ENCODE measurements at places on chromosomes 11 and 22.

GRCh38 chr11:27653990-27654758 lies 46.1 kb downstream of the BDNF start:
- no peak for DNase-seq

DNA sequence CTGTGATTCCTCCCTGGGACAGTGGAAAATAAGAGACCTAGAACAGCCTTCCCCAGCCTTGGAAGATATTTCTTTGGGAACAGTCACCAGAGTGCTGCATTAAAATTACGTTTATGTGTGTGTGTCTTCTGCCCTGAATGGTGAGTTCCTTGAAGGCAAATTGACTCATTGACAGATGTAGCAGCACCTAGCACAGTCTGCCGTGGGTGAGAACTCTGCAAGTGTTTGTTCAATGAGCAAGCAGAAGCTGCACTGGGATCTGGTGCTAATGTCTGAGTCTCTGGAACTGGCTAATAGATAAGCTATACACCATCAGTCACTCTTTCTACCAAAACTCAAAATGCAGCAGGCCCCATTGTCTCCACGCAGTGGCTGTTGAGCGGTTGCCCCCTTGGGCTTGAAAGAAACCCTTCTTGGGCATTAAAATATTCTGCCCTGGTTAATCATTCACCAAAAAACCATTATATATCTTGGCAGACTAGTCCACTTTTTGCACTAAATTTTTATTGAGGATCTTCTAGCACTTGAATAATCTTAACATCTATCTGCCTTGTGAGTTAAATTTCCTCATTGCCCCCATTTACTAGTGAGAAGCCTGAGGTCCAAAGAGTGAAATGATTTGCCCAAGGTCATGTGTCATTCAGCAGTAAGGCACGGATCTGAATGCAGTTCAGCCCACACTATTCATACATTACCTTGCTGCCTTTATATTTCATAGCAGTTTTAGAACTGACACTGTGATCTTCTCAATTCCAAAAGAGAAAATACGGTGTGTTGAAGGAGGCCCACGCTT lies 87.8 kb upstream of the GALNT18 start:
- no peak for DNase-seq

- no peak for DNase-seq
These were observed 11.2 kb upstream of the SYT8 start for GRCh38 chr11:1823376-1824220.

DNA sequence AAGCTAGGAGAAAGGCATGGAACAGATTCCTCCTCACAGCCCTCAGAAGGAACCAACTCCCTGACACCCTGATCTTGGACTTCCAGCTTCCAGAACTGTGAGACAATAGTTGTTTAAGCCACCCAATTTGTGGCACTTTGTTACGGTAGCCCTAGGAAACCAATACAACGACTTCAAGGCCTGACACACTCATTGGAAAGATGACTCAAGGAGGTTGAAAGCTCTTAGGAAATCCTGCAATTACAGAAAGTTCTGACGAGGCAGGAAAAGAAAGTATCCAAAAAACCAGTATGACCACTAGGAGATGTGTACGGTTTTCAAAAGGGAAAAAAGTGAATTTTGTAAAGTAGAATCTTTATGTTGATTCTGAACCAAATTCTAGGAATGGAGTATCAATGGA lies 161.4 kb downstream of the SWAP70 start:
- peak; percentile 44 for DNase-seq

- no peak for DNase-seq
These were observed 277.5 kb downstream of the CTTN start for GRCh38 chr11:70675697-70676374.

GRCh38 chr11:61004180-61004611 lies 32.7 kb downstream of the CD6 start:
- DNase-seq: no peak

- no peak for DNase-seq
These were observed 17.2 kb upstream of the ZFTA start for GRCh38 chr11:63785823-63786222.

GRCh38 chr11:88229303-88229702 lies 54.1 kb upstream of the RAB38 start:
- DNase-seq: no peak

GRCh38 chr11:6238902-6239301 lies at the start of gene CNGA4:
CNGA4 (plus strand) TSS chr11:6239089; CDS start chr11:6239207, 118 bp downstream.
- DNase-seq: no peak

DNA sequence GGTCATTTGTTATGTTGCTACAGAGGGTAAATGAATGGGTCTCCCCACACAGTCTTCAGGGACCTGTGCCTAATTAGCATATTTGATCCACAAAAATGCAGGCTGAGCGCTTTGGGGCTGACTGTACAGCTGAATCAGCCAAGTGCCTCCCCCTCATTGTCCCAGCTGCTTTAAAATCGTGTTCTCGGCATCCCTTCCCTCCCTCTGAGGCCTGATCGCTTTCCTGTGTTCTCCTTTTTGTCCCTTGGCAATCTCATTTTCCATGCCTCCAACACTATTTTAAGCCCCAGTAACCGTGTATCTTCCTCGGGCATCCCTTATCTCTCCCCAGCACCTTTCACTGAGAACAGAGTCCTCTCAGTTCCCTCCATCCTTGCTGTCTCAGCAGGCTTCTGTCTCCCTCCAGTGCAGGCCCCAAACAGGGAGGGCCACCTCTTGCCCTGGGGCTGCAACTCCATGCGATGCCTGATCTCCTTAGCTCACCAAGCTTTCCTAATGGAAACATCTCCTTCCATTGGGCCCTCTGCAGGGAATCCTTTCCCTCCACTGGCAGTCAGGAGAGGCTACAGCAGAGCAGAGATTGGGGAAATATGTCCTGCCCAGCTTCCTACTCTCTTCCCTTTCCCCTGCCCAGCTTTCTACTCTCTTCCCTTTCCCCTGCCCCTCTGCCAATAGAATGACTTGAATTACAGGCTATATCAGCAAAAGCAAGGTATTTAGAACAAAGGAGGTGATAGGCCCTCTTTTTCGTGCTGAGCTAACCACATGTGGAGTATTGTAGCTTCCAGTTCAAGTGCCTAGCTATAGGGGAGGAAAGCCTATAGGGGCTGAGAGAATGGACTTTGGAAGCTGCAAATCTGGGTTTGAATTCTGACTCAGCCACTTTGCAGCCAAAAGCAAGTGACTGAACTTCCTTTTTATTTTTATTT lies 13.8 kb downstream of the UQCR10 start:
- peak; percentile 34 for DNase-seq

GRCh38 chr11:121435132-121435531 lies 17.0 kb upstream of the SORL1 start:
- no peak for DNase-seq

DNA sequence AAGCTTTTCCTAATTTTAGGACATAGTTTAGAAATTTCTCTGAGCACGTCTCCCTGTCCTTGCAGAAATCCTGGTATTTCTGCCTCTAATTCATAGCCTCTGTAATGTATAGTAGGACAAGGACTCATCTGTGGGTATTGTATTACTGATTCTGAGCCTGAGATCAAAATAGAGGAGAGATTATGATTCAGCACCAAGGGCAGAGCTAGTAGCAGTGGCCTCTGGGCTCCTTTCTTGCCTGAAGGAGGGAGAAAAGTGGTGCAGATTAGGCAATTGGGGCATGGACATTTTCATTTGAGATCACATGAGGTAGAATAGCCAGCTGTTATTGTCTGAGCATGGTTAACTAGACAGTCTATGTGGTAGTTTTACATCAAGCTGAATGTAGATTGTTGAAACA lies 2.8 kb downstream of the MADD start:
- no peak for DNase-seq

DNA sequence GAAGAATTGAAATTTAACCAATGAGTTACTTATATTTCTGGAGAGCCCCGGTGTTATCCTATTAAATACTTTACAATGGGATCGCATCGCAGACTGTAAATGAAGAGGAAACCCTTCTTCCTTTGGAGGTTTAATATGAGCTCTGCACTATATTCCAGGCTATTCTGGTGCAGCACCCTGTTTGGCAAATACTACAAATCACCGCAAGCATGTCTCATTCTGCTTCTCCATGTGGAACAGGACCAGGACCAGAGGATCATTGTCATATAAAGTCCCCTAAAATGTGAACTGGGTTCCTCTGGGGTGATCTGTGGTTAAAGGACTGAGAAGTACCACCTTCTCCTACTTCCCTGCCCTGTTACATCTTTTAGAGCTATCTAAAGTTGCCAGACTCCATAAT lies 703.7 kb downstream of the DLG2 start:
- DNase-seq: no peak

DNA sequence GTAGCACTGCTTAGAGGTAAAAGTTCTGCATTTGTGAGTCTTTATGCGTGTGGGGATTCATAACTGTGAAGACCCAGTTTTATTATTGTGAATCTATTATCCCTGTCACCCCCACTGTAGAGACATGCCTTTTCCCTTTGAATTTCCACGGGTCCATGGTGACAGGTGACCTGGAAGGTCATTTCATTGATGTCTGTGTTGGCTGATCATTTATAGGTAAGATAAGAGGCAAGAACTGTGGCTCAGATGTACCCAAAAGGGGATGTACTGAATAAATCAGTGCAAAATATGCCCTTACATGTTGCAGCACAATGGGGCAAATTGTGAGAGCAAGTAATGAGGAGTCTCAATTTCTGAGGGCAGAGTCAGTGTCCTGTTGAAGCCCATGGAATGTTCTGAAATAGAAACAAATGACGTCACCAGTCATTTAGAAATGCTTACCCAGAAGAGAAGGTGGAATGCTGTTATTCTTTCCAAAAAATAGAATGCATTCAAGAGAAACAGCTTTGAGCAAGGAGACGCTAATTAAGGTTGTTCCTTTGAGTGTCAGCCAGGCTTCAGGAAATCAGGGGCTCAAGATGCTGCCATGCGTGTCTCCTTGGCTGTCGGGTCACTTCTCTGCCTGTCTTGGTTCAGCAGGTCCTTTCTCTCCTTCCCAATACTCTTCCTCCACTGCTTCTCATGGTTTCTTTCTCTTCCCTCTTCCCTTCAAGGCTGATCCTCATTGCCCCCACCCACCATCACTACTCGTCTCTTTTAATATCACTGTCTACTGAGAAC lies 118.7 kb upstream of the E2F8 start:
- no peak for DNase-seq

DNA sequence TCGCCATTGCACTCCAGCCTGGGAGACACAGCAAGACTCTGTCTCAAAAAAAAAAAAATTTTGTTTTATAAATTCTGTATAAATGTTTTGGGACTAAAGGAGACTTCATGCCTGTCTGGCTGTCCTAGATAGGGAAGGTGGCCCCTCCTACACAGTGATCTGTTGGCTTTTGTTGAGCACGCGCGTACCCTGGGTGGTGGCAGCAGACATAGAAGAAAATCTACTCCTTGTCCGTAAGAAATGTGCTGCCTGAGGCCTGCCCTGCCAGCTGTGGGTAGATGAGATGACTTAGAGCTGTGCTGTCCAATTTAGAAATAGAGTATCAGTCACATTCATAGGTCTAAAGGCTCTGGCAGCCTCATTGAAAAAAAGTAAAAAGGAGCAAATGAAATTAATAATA lies 37.0 kb downstream of the AP2A2 start:
- DNase-seq: no peak

- DNase-seq: no peak
These were observed 246.6 kb downstream of the KIRREL3 start for GRCh38 chr11:126753990-126754389.

DNA sequence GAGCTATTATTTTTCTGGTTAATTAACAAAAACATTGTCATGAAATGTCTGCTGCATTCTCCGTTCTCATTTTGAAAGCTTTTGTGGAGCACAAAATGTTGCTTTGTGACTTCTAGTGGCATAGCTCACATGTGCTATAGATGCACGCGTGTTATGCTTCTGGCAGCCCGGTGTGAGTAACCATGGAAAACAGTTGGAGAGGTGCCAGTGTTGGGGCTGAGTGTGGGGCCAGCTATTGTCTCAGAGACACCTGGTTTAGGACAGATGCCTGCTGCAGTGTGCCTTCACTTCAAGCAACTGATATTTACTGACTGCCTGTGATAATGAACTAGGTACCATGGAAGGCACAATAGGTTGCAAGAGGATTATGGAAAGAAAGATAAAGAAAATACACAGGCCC lies 760.6 kb downstream of the NTM start:
- no peak for DNase-seq

- DNase-seq: no peak
These were observed 618.7 kb upstream of the CADM1 start for GRCh38 chr11:116122697-116123472.

DNA sequence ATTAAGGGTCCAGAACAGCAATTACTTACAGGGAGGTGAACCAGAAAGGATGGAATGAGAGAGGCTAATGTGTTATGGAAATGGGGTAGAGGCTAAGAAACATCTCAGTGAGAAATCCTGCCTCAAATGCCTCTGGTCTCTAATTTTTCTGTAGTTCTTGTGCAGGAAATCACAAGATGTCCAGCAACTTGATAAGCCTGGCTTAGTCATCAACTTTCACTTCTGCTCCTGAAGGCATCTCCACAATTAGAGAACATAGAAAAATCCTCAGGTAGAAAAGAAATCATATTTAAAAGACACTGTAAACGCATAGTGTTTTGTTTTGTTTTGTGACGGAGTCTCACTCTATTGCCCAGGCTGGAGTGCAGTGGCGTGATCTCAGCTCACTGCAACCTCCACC lies 18.7 kb downstream of the MRGPRX4 start:
- DNase-seq: no peak

GRCh38 chr11:112761911-112762706 lies 199.1 kb upstream of the NCAM1 start:
- DNase-seq: no peak

GRCh38 chr22:25548866-25549464 lies 15.5 kb upstream of the GRK3 start:
- DNase-seq: no peak

DNA sequence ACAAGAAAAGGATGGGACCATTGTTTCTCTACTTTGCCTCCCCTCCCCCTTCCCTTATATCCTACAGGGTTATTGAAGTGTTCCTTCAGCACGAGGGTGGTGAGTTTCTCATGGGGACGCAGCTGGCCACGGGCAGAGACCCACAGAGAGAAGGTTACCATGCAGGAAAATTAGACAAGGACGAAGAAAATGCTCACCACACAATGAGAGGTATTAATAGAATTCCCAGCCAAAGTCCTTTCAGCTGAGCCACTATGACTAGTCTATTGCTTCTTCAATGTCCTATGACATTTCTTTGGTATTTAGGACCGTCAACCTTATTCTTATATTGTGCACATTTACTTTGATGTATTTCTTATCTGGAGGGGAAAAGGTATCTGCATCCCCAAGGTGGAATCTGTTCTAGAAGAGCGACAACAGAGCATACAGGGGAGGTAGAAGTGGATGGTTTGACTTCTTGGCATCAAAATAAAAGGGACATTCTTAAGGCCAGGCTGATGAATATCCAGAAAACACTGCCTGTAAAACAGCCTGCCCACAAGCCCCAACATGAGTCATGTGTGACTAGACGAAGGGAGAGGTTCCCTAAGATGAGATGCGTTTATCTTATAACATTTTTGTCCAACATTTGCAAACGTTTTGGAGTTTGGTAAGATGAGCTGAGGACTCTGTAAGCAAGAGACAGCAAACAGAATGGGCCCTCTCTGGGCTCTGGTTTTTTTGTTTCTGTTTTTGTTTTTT lies 209.8 kb upstream of the NARS2 start:
- DNase-seq: no peak

DNA sequence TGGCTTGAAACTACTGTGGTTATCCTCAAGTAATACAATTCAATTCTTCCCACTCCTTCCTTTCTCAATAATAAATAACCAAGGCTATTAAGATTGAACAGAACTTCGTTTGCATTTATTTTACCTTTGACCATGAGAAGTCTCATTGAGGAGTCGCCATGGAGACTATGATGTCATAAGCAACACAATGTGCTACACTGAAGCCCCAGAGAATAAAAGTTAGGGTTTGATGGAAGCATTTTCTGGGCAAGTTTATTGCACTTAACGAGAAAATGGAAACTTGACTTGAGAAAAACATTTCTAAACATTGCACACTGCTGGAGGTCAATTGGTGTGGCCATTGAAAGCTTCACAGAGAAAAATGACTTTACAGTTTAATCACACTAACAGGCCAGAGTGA lies 121.5 kb downstream of the FAM76B start:
- DNase-seq: no peak
